ENCODE measurements at places on chromosomes 1 and 21.

DNA sequence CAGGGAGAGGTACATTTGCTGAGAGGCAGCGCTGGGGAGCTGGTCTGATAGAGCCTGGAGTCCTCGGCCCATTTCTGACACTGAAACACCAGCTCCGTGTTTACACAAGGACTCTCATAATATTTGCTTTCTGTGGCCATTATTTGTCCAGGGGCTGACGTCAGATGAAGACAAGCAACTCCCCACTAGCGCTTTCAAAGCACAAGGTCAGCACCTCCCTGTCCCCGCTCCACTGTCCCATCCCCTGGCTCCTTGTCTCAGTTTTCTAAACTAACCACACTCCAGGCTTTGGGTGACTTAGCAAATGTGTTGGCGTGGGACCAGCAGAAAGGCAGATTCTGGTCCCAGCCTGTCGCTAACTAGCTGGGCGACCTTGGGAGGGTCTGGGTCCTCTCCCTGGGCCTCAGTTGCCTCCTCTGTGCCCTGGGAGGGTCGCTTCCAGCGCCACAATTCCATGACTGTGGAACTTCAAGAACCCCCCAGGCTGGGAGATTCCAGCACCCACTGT, 37.4 kb upstream of the ZBTB40 start:
- DNase-seq, result no peak

DNA sequence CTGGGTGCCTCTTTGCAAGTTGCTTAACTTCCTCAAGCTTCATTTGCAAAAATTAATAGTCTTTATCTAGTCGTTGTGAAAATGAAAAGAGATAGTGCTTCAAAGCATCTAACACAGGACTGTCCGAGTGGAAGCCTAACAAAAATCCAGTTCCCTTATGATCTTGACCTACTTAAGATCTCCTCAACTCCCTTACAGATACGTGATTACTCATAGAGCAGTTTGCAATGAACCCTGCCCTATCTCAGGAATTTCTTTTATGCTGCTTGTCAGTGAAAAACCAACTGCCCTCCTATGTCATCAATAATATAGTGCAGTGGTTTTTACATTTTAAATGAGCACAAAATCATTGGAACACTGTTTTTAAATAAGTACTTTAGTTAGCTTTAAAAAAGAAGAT, 314.3 kb downstream of the BACH1 start:
- DNase-seq, result no peak

DNA sequence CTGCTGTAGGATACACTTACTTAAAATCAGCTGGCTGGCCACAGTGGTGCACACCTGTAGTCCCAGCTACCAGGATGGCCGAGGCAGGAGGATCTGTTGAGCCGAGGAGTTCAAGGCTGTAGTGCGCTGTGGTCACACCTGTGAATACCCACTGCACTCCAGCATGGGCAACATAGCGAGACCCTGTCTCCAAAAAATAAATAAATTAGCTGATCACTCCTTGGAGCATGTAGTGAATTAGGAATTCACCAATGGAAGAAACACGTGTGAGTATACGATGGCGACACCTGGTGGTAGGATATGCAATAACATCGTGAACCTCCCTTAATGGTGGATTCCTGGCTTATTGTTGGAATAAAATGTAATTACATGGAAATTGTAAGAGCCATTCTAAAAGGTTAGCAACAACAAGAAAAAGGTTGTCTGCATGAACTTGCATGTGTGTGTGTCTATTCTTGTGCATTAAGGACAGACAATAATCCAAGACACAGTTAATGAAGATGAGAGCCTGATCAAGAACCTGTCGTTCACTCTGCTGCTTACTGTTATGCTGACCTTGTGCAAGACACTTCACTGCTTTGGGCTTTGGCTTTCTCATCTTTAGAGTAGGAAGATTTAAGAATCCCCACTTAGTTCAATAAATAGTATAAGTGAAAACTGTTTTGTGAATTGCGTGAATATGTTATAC, 38.6 kb upstream of the COX20 start:
- DNase-seq, result no peak

- DNase-seq, result no peak
These were observed 14.5 kb upstream of the MX1 start for GRCh38 chr21:41411449-41412089.

- no peak for DNase-seq
These were observed 104.3 kb downstream of the NPHP4 start for GRCh38 chr1:5887971-5888361.

GRCh38 chr1:152086760-152087159, 2.1 kb downstream of the TCHHL1 start:
- no peak for DNase-seq

DNA sequence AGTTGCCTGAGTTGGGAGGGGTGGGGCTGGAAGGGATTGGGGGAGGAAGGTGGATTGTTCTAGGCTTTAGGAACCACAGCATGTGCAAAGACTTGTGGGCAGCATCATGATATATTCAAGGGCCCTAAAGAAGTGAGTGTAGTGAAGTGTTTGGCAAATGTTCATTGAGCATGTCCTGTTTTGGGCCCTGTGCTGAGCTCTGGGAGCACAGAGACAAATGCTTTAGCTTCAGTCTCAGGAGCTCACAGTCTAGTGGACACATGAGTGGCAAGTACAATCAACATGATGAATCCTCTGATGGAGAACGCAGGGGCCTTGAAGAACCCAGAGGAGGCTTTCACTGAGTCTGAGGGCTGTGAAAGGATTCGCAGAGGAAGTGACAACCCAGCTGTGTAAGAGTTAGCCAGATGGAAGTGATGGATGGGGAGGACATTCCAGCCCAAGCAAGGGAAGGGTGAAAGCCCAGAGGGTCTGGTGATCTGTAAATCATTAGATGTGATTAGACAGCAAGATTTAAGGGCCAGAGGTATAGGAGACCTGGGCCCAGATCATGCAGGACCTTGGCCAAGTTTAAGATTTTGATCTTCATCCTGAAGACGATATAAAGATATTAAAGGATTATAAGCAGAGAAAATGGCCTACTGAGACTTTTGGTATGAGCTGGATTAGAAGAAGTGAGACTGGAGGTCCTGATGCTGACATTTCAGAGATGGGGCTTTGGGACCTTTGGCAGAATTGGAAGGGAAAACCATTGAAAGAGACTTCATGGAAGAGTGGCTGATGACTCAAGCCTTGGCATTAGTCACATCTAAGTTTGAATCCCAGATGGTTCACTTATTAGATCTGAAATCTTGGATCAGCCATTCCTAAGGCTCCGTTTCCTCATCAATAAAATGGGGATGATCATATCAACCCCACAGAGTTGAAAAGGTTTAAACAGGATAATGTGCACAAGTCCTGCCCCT, 4.6 kb downstream of the IPO13 start:
- no peak for DNase-seq

DNA sequence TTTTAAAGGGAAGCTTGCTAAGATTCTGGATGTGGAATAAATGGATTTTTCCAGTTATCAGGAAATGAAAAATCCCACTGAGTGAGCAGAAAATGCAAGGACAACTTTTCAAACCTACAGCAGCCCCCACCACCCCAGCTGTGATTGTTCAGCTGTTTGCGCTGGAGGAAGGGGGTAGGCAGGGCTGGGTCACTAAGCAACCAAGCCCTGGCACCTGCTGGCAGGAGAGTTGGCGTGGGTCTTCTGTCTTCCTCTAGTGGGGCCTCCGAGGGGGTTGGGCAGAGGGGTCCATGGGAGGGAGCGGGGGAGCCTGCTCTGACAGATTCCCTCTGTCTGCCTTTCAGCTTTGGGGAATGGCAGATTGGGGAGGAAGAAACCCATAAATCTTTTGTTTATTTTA, 45.3 kb downstream of the EIF2D start:
- no peak for DNase-seq

GRCh38 chr1:63784489-63785390, 10.9 kb downstream of the ROR1 start:
- no peak for DNase-seq

DNA sequence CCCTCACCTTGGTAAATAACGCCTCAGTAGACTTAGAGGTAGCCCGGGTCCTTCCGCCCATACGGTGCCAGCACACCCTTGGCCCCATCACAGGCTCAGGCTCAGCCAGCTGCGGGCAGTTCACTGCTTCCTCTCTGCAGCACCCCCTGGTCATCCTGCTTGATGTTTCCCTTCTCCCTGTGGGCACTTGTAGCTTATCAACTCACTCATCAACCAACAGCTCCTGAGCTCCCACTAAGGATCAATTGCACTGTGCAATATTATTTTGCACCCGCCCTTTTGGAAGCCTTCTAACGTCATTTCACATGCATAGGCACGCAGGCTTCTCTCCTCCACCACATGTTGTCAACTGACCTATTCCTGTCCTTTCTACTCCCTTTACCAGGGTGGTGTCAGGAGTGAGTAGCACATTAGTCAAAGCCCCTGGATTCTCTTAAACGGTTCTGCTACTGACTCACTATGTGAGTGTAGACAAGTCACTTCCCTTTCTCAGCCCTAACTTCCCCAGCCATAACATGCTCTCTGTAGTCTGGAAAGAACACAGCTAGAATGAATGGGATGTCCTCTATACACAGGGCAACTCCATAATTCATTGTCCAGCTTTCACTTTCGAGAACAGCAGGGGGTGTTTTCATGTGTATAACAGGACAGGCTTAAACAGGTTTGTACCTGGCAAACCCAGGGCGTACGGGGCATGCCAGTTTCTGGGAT, 47.1 kb upstream of the IRF2BP2 start:
- no peak for DNase-seq

GRCh38 chr1:21355956-21356355, 65.7 kb upstream of the ECE1 start:
- DNase-seq, result no peak

- DNase-seq, result no peak
These were observed 118.2 kb upstream of the ADGRL2 start for GRCh38 chr1:81682490-81682889.

GRCh38 chr1:100769906-100770646, 50.5 kb downstream of the VCAM1 start:
- no peak for DNase-seq

GRCh38 chr1:177975588-177976495, 6.0 kb upstream of the SEC16B start:
- DNase-seq, result no peak

- DNase-seq, result no peak
These were observed 82.4 kb downstream of the NPHS2 start for GRCh38 chr1:179493323-179493722.

DNA sequence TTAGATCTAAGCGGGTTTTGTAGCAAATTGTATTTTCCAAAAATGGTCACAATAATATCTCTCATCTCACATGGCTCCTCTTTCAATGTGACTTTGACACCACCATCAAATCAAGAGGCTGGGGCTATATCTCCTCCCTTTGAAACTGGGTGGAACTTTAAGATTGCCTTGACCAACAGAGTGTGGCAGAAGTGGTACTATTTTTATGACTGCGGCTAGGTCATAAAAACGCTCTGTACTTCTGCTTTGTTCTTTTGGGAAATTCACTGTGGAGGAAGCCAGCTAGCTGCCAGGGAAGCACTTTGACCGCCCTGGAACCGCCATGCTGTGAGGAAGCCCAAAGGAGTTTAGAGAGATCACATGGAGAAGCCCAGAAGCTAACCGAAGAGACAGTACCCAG, 50.7 kb upstream of the ACOT11 start:
- no peak for DNase-seq

GRCh38 chr1:222114536-222115156, 372.8 kb upstream of the DUSP10 start:
- DNase-seq, result no peak

- no peak for DNase-seq
These were observed 70.4 kb upstream of the TARDBP start for GRCh38 chr1:10941891-10942541.

GRCh38 chr1:184931566-184931965, 42.7 kb downstream of the NIBAN1 start:
- DNase-seq, result no peak

DNA sequence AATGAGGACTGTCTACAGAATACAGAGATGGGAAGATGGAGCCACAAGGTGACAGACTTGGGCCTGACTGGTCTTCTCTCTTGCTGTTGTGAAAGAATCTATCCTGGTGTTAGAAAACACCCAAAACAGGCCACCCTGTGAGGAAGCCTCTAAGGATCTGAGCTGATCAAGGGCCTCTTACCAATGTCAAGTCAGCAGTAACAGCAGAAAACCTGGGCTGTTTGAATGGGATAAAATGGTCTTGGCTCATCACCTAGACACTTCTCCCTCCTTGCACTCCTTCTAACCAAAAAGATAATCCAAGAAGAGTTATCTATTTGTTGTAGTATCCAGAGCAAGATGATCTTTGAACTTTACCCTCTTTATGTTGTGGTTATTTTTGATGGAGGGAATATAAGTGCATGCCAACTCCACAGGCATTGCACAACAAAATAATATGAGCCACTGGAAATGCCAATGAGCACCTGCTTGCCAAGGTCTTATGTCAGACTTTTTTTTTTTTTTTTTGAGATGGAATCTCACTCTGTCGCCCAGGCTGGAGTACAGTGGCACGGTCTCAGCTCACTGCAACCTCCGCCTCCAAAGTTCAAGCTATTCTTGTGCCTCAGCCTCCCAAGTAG, 32.8 kb upstream of the ZNF281 start:
- DNase-seq, result no peak
